ENCODE measurements at places on chromosomes 3 and 15.

- DNase-seq, result no peak
Observed at GRCh38 chr3:97658668-97659285, 105.8 kb upstream of the ARL6 start.

GRCh38 chr3:37161351-37161750 lies 13.0 kb downstream of the LRRFIP2 start:
- no peak for DNase-seq

- DNase-seq, result no peak
Observed at GRCh38 chr3:66703501-66703900, 202.7 kb upstream of the LRIG1 start.

- no peak for DNase-seq
Observed at GRCh38 chr3:41508063-41508696, 308.9 kb downstream of the CTNNB1 start.

DNA sequence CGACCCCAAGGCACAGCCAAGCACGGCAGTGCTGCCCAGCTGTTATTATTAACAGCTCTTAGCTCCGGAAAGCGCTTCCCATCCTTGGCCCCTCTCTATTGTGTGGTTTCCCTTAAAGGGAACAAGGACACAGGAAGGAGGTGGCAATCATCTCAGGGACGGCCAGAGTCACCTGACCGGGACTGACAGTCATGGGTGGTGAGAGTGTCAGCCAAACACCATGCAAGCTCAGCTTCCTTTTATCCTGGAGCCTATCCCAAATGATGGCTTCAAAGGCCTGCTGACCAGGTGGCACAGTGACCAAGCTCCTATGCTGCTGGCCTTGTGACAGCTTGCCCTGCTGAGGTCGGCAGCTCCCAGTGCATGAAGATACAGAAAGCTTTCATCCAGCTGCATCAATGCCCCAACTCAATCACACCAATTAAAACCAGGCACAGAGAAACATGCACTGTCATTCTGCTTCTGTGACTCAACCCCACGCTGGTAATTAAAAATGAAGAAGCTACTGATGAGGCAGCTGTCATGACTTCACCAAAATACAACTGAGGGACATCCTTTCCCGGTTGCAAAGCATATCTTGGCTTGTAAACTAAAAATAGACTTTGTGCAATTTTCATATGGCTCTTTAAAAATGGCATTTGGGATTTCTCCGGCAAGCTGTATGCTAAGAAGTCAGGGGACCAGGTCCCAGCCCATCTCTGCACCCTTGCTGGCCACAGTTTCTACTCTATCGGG lies 34.0 kb downstream of the PCSK6 start:
- DNase-seq, result peak; percentile 62

- DNase-seq, result no peak
Observed at GRCh38 chr3:123289391-123290106, 87.8 kb downstream of the SEC22A start.

DNA sequence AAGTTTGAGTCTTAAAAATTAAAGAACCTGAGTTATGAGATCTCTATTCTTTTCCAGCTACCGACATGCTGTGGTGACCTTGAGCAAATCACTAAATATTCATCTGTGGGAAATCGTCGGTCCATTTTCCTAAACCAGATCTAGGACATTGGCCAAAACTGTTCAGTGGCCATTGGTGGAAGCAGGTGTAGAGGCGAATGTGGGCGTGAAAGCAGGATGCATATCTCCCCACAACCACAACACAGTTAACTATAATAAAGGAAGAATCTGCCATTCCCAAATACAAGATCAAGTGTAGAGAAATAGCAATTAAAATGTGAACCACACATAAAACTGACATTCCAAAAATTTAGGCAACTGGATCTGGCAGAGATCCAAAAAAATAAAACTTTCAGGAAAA lies 129.9 kb downstream of the P3H2 start:
- DNase-seq, result no peak

DNA sequence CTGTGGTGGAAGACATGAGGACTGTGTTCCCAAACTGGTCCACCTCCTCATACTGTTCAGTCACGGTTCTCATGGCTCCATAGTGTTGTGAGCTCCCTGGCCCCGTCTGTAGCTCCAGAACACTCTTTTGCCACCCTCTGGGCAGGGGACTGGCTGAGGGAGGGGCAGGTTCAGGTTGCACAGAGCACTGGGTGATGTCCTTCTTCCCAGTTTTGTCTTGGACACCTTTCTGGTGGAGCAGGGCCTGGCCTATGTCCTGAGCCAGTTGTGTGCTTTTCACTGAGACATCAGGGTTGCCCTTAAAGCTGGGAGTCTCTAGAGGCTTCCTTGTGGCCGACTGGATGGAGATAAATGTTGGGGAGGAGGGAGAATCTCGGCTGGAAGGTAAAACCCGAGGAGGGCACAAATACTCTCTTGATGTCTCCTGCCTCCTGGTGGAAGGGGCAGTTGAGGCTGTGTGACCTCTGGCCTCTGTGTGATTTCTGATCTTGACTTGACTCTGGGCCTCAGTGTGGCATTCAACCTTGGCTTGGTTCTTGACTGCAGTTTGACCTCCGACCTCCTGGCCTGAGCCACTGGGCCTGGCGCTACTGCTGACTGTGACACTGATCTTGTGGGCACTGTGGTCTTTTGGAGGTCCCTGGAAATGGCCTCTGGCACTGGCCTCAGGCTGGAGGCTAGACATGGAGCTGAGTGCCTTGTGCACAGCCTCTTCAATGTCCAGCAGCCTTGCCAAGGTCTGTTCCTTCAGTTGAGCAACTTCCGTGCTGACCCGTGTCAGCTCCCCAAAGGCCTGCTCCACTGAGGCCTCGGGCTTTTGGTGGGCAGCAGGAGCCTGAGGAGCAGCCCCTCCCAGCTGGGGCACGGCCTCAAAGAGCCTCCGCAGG lies 8.1 kb downstream of the XIRP1 start:
- no peak for DNase-seq

GRCh38 chr3:112776836-112777235 lies 69.8 kb downstream of the CD200R1L start:
- DNase-seq, result no peak

DNA sequence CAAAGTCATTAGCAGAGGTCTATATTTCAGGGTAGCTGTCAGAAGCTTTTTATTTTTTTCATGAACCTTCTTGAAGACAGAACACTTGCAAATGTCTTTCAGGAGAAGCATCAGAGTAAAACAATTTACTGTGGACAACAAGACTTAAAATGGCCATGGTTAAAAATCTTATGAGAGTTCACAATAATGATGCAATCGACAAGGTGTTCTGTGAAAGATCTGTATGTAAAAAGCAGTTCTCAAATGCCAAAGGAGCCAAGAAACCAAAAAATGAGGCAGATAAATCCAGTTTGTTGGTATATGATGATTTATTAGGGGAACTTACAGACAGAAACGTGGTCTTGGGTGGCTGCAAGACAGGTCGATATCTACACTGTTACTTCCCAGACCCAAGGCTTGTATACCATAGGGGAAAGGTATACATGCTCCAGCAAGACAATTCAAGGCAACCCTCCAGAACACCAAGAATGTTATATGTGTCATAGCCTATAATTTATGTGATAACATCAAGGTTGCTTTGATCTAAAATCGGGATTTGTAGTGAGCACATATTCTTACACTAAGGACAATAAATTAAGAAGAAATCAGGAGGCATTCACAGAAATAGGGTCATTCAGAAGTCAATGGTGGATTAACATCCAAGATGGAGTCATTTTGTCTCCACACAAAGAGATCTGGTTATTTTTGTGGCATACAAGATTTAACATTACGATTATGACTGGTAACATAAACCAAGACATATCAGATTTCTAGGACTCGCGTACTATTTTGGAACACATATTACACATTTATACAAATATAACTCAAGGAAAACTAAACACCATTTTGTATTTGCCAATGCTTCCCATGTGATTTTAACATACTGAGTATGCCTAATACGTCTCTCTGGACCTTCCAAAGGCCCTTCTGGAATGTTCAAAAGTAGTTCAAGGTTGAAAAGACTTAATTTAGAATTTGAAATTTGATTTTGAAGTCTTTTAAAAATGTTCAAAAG lies 316.4 kb downstream of the THSD4 start:
- no peak for DNase-seq

- DNase-seq, result no peak
Observed at GRCh38 chr3:176987901-176988650, 209.2 kb downstream of the TBL1XR1 start.

- DNase-seq, result no peak
Observed at GRCh38 chr3:87004883-87005282, 13.9 kb upstream of the VGLL3 start.
